Panc1 (cell line): ENCODE measurements at places on chromosomes 3 and 15. TPM values are rescaled to one million over a fixed set of nuclear protein-coding genes. Genes with fewer than 3 reads are reported as not detected.

Gene SYNPR
- total RNA-seq: not detected

Gene B3GALNT1
- total RNA-seq: 31.1 TPM

Gene EOMES
- total RNA-seq: 2.5 TPM

Gene ULK3
- 73.3 TPM for total RNA-seq

Gene LMAN1L
- not detected for total RNA-seq

Gene TMC3
- total RNA-seq: not detected

Gene RARB
- total RNA-seq: not detected

Gene TRH
- not detected for total RNA-seq

Gene ZNF385D
- 13.0 TPM for total RNA-seq

Gene PTX3
- 2.1 TPM for total RNA-seq

Gene RPP25
- 40.1 TPM for total RNA-seq

Gene LIPH
- 19.9 TPM for total RNA-seq

Gene DZIP3
- 30.9 TPM for total RNA-seq

Gene PSTPIP1
- total RNA-seq: 0.46 TPM

Gene TMEM108
- 0.41 TPM for total RNA-seq

Gene A4GNT
- total RNA-seq: not detected

Gene EXOSC7
- 38.4 TPM for total RNA-seq

Gene ACAD11
- total RNA-seq: 15.4 TPM

Gene COL6A5
- total RNA-seq: not detected

Gene EBLN2
- total RNA-seq: 1.9 TPM

Gene SLC12A1
- total RNA-seq: not detected

Gene LRRC58
- 29.5 TPM for total RNA-seq

Gene CATSPER2
- total RNA-seq: 3.5 TPM

Gene CHAC1
- 15.5 TPM for total RNA-seq

Gene ARNT2
- 16.8 TPM for total RNA-seq

Gene CLCN2
- 22.5 TPM for total RNA-seq

Gene DGKG
- total RNA-seq: 0.46 TPM

Gene LRRC49
- total RNA-seq: 8.3 TPM

Gene CLRN1
- total RNA-seq: not detected

Gene CCR8
- not detected for total RNA-seq

Gene NAALADL2
- 2.7 TPM for total RNA-seq

Gene NRG4
- 0.39 TPM for total RNA-seq

Gene CCRL2
- total RNA-seq: not detected

Gene SOX14
- not detected for total RNA-seq

Gene HYKK
- 19.8 TPM for total RNA-seq

Gene TRNT1
- total RNA-seq: 22.8 TPM

Gene FEM1B
- 34.8 TPM for total RNA-seq

Gene CCR5
- total RNA-seq: not detected

Gene TNFSF10
- 2.2 TPM for total RNA-seq

Gene AADACL2
- not detected for total RNA-seq

Gene SPINT1
- 32.7 TPM for total RNA-seq

Gene ZNF501
- total RNA-seq: 0.15 TPM

Gene MYO5C
- total RNA-seq: 28.2 TPM

Gene TEX55
- total RNA-seq: not detected

Gene NCK1
- 43.5 TPM for total RNA-seq

Gene PPM1L
- total RNA-seq: 23.8 TPM

Gene TIMP4
- total RNA-seq: not detected
